ENCODE measurements at places on chromosomes 2 and 18.
A peak's percentile ranks its signal among the peaks of the same experiment; 100 is the strongest.

DNA sequence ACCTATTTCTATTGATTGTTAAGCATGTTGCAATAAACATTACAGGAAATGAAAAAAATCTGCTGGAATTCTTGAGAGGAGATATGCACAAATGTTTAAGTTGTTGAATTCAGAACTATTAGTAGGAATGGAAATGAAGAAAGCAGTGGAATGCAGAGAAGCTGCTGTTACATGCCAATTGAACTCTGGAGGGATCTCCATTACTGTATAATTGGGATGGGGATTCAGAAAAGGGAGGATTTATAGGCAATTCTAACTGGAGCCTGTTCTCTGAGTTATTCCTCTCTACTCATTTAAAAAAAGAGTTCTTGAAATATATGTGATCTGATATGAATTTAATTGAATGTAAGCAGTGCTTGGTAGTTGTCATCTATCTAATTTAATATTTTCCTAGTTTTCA, 2.6 kb upstream of the ASXL3 start:
- DNase-seq: no peak

- DNase-seq: no peak
Measured at GRCh38 chr2:359047-359446, 71.2 kb upstream of the ALKAL2 start.

GRCh38 chr2:71721362-71721665, 268.0 kb downstream of the DYSF start:
- DNase-seq: no peak

- no peak for DNase-seq
Measured at GRCh38 chr2:76672798-76673197, 849.4 kb downstream of the LRRTM4 start.

DNA sequence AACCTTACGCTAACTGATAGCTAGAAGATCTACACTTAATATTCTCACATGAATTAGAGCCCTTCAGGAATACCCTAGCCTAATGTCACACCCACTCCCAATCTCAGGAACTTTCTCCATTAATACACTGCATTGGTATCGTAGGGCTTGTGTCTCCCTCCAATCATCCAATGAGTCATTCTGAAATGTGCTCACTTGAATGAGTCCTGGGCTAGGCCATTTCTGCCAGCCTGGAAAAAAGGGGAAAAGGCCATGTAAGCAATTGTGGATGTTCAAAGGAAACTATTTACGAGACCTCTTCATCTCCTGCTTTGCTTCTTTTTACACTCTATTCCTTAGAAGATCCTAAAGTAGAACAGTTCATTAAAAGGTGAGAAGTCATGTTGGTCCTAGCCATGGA, 18.8 kb downstream of the ZEB2 start:
- DNase-seq: no peak

- DNase-seq: no peak
Measured at GRCh38 chr18:79775441-79776221, 22.1 kb upstream of the KCNG2 start.

DNA sequence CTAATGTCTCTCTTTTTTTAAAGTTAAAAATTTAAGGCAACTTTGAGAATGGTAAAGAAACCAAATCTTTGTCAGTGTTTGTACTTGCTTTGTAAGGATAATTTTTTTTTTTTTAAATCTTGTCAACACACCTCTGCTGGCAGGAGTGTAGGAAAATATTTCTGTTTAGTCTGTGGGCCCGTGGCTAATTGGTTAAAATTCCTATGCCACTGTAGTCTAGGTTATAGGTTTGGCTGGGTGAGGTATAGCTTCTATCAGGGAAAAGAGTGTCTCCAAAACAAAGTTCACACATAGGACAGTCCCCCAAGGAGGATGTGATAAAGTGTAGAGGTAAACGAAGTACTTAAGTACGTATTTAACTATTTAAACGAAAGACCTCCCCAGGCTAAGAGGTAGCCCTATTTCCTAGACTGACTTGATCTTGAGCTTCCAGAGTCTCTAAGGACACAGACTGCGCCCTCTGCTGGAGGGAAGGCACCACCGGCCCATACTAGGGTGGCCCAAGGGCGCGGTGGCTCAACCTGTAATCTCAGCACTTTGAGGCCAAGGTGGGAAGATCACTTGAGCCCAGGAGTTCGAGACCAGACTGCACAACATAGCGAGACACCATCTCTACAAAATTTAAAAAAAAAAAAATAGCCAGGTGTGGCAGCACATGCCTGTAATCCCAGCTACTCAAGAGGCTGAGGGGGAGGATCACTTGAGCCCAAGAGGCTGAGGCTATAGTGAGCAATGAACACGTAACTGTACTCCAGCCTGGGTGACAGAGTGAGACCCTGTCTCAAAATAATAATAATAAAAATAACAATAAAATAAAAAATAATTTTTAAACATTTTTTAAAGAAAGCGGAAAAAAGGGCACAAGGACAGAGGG, 8.9 kb downstream of the TEX44 start:
- peak; percentile 48 for DNase-seq

GRCh38 chr18:48876590-48876989, 74.2 kb downstream of the SMAD7 start:
- no peak for DNase-seq

- no peak for DNase-seq
Measured at GRCh38 chr2:18482666-18483065, 77.8 kb downstream of the RDH14 start.

- DNase-seq: peak; percentile 99
Measured at GRCh38 chr18:48629730-48630324, 91.0 kb downstream of the CTIF start.

- no peak for DNase-seq
Measured at GRCh38 chr2:45241061-45241561, 231.9 kb upstream of the SIX2 start.

DNA sequence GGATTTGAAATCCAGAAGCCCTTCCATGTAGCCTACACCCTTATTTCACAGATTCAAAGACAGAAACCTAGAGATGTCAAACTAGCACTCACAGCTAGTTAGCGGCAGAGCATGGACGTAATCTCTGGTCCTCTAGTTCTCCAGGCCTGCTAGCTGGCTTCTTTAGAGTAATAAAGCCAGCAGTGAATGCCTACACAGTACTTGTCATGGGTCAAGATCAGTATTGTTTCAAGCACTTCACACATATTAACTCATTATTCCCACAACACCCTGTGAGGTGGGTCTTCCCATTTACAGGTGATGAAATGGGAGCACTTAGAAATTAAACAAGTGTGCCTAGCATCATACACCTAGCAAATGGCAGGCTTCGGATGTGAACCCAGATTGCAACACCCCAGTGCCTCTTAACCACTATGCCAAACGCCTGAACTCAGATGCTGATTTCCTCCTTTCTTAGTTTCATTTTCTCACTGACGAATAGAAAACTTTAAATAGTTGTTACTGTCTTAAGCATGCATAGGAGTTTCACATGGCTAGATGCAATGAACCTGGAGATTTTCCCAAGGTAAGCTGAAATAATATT, 14.5 kb upstream of the ZBTB14 start:
- DNase-seq: no peak

GRCh38 chr2:120555092-120555491, 180.6 kb upstream of the GLI2 start:
- no peak for DNase-seq

- DNase-seq: no peak
Measured at GRCh38 chr2:66915237-66915636, 480.3 kb downstream of the MEIS1 start.

GRCh38 chr18:74123200-74123599, 24.4 kb downstream of the FBXO15 start:
- no peak for DNase-seq

DNA sequence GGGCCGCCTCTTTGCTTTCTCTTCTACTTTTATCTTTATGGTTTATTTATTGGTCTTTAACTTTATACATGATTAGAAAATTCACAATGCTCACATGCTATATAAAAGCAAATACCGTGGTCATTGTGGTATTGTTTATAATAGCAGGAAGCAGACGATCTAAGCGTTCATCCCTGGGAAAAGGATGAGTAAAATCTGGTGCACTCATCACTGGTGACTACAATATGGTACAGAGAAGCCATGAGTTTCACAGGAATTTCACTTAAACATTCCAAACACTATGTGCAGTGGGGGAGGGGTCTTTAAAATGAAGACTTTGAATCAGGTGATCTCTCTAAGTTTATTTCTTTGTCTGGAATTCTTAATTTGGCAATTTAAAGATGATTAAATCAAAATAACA, 97.9 kb downstream of the SCN3A start:
- no peak for DNase-seq

All from AG04450 (cell line).